Mesangial cell (primary cell): ENCODE measurements at places on chromosomes 2 and 18. TPM values are rescaled to one million over a fixed set of nuclear protein-coding genes. Genes with fewer than 3 reads are reported as not detected.

Gene NTSR2
- not detected in 2 replicates for total RNA-seq

Gene TTC21B
- 14.6 and 15.5 TPM in 2 replicates for total RNA-seq

Gene CHRND
- total RNA-seq, result not detected in 2 replicates

Gene C2orf72
- total RNA-seq, result under 0.01 and 0.16 TPM in 2 replicates

Gene TBR1
- not detected in 2 replicates for total RNA-seq

Gene CFAP65
- 0.13 TPM in 1 of 2 replicates, not detected in the other for total RNA-seq

Gene CPO
- 0.13 TPM in 1 of 2 replicates, not detected in the other for total RNA-seq
